ENCODE measurements at places on chromosomes 2 and 18. TPM values are rescaled to one million over a fixed set of nuclear protein-coding genes. Genes with fewer than 3 reads are reported as not detected.

Gene GTF2A1L
- not detected for polyA plus RNA-seq

Gene NBAS
- 7.4 TPM for polyA plus RNA-seq

Gene CMPK2
- 2.4 TPM for polyA plus RNA-seq

Gene RAB6C
- polyA plus RNA-seq = not detected

DNA sequence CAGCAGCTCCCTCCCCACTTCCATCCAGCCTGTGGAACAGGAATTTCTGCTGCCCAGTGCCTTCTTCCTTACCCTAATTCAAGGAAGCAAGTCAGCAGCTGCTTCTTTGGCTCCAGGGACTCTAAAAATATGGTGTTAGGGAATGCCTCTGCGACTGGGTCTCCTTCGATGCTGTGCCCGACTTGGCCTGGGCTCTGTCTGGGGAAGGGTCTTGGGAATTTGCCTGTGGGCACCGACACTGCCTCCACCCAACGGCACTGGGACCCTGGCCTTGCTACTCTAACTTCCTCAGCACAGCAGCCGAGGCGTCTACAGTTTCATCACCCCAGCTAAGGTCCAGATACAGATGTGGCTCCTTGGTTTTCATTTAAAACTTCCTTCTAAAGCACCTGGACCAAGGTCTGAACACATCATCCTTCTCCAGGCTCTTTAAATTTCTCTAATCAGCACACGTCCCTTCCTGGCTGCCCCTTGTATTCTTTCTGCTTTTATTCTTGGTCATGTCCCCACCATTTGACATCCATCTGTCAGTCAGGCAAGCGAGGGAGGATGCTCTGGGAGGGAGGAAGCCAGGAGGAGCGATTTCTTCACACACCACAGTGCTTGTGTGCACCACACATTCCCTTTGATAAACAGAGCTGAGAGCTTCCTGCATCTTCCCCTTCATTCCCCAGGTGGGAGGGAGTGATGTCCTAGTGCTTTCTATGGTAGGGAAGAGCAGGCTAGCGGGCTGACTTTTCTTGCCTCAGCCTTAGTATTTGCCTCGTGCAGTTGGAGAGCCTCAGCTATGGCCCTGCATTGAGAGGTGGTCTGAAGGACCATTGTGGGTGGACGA is 6.8 kb downstream of the LBH start:
- DNase-seq = no peak

GRCh38 chr2:227154986-227155774 is 8.8 kb downstream of the COL4A4 start:
- no peak for DNase-seq

DNA sequence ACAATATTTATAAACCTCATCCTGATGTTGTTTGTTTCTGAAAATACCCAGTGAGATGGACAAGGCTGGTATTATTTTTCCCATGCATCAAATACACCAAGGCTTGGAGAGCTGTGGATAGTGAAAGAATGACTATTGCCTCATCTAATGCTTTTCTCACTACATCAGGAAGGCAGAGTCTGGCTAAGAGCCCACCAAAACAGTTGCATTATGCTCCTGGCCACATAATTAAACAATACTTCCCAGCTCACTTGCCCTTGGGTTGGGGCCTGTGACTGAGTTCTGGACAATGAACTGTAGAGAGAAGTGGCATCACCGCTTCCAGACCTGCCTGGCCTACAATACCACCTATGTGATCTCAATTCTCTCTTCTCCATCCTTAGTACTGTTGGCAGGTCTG is 46.4 kb upstream of the REEP1 start:
- no peak for DNase-seq

Gene MYCN
- not detected for polyA plus RNA-seq

Gene KYNU
- 1.2 TPM for polyA plus RNA-seq

DNA sequence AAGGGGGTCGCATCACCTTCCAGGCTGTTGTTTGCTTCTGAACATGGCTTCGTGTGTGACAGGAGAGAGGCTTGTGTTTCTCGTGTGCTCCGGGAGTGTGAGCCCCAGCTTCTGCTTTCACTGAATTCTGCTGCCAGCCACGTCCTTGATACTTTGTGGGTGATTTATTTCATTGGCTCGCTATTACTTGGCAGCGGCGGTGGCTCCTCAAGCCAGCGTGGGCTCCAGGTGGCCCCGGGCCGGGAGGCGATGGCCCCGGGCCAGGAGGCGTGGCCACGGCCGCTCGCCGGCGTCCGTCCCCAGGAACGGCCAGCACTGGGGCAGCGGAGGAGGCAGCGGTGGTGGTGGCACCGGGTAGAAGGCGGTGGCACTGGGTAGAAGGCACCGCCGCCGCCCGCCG is 63.1 kb downstream of the NAPG start:
- DNase-seq = no peak

- DNase-seq = no peak
Measured at GRCh38 chr2:68434981-68435380, 32.1 kb downstream of the FBXO48 start.

Gene PKDCC
- 182 TPM for polyA plus RNA-seq

GRCh38 chr2:45640576-45640975 is 10.9 kb upstream of the PRKCE start:
- DNase-seq = no peak

DNA sequence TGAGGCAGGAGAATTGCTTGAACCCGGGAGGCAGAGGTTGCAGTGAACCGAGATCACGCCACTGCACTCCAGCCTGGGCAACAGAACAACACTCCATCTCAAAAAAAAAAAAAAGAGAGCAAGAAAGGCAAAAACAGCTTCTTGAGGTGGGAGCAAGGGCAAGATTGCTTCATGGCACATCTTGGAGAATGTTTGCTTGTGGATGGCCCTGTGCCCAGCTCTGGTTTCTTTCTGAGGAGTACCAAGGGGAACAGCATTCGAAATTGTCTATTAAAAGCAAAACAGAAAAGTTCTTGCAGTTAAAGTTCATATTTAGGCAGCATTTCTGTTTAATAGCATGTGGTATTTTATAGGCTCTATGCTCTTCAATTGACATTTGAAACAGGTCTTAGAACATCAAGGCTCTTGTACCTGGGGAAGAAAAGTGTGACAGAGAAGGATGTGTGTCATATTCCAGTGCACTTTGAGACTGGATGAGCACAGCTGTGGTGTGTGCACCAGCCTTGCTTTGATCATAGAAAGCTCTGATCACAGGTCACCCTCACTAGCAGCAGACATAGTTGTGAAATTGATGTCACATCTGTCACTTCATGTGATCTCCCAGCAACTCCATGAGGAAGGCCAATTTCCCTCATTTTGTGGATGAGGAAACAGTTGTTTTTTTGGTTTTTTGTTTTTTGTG is 154.3 kb downstream of the UXS1 start:
- DNase-seq = no peak

GRCh38 chr2:128682266-128682665 is 363.6 kb upstream of the HS6ST1 start:
- DNase-seq = no peak

Gene STARD6
- not detected for polyA plus RNA-seq

Gene TAF4B
- polyA plus RNA-seq = 0.63 TPM

Gene SMARCAL1
- 10.9 TPM for polyA plus RNA-seq

Data from aorta (tissue), 5 donors.